ENCODE measurements at places on chromosomes 6 and 20. TPM values are rescaled to one million over a fixed set of nuclear protein-coding genes. Genes with fewer than 3 reads are reported as not detected.
A peak's percentile ranks its signal among the peaks of the same experiment; 100 is the strongest.

DNA sequence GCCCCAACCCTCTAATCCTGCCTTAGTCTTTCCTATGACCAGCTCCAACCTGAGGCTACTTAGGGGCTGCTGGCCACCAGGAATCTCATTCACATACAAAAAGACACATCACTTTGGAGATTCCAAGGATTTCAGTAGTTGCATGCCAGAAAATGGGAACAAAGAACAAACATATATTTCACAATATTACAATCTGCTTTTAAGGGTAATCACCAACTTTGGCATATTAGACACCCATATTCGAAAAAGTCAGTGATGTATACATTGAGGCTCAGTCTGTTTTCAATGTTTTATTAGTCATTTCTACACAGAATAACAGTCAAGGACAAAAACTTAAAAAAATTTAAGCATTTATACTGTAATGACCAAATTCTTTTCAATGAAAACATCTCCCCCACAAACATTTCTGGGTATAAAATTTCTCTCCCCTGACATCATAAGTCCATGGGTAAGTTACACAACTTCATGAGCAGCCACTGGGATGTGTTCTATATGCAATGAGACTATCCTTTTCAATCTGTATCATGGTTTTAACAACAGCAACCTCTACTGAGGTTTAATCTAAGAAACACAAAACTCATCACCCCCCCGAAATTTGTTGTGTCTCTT, 103.5 kb downstream of the MAP7 start:
- no peaks in the 10 kb centered on the region for H3K4me1 ChIP-seq
- no peak for DNase-seq
- no peak overlapping the region for H3K4me3 ChIP-seq
- no peaks in the 10 kb centered on the region for H3K27me3 ChIP-seq
- H3K36me3 ChIP-seq: no peaks in the 10 kb centered on the region

Gene CST3
- 465 TPM for polyA plus RNA-seq

Gene TRIM10
- polyA plus RNA-seq: 0.16 TPM

DNA sequence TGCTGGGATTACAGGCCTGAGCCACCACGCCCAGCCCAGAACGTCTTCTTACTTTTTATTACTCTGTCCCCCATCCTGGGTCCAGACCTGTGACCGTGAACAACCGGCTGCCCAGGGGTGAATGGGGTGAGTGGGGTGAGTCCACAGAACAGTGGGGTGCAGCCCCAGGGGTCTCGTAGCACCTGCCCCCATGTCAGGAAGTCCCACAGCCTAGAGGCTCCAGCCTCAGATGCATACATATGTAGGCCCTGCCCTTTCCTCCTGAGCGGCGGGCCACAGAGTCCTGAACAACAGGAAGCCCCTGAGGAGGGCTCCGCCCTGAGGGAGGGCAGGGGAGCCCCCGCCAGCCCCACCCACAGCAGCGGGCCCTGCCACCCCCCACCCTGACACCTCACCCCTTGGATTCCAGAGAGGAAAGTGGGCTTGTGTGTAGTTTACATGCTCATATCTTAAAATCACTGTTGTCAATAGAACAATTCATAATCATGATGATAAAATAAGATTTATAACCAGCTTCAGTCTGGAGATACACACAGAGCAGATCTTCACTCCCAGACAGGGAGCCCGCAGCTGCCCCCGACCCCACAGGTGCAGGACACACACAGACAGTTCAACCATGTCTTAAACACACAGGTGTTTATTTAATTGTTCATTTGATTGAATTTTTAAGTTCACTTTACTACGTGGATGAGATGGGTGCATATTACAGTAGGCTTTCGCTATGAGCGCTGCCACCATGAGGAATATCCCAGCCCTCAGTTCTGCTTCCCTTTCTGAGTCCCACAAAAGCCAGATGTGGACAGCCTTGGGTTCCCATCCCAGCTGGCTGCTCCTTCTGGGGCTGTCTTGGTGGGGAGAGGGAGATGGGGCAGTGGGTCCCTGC, 12.4 kb upstream of the GMEB2 start:
- no peaks in the 10 kb centered on the region for H3K27me3 ChIP-seq
- peaks cover 10% of the 10 kb centered on the region for H3K36me3 ChIP-seq
- peaks cover 78% of the 10 kb centered on the region for H3K4me1 ChIP-seq
- peak overlapping the region; percentile 96 for H3K27ac ChIP-seq
- peak overlapping the region; percentile 40 for H3K4me3 ChIP-seq

DNA sequence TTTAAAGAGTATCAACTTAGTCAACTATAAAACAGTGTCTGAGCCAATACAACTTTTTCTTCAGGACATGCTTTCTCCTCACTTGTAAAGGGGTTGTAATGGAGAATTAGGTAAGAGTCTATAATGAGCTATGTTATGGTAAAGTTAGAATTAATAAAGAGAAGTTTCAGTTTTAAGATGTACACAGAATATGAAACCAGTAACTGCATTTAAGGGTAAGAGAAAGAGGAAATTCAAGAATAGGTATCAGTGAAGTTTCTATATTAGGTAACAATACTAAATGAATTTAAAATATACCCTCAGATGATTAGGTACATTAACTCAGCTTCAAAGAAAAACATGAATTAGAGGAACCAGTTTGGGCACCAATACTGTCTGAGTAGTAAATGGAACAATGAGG, 1444.3 kb upstream of the ADGRB3 start:
- no peak for DNase-seq
- no peaks in the 10 kb centered on the region for H3K4me1 ChIP-seq
- H3K4me3 ChIP-seq: no peak overlapping the region

DNA sequence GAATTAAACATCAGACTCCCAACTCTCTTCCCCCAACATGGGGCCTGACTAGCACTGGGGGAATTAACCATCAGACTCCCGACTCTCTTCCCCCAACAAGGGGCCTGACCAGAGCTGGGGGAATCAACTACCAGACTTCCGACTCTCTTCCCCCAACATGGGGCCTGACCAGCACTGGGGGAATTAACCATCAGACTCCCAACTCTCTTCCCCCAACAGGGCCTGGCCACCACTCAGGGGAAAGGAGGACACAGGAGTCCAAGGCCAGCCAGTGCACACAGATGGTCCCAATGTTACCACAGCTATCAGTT, 13.1 kb downstream of the CST7 start:
- H3K4me3 ChIP-seq: no peak overlapping the region
- no peak for DNase-seq

GRCh38 chr6:4983322-4983721, 20.5 kb downstream of the RPP40 start:
- no peaks in the 10 kb centered on the region for H3K36me3 ChIP-seq
- no peaks in the 10 kb centered on the region for H3K27me3 ChIP-seq
- H3K4me1 ChIP-seq: peaks cover 4% of the 10 kb centered on the region
- no peak overlapping the region for H3K4me3 ChIP-seq

Gene SERPINB1
- polyA plus RNA-seq: 120 TPM

Gene C2
- 10.3 TPM for polyA plus RNA-seq

GRCh38 chr6:154763650-154764049, 30.4 kb downstream of the SCAF8 start:
- H3K27me3 ChIP-seq: no peaks in the 10 kb centered on the region
- H3K4me1 ChIP-seq: peaks cover 2% of the 10 kb centered on the region
- DNase-seq: no peak
- no peak overlapping the region for H3K4me3 ChIP-seq

DNA sequence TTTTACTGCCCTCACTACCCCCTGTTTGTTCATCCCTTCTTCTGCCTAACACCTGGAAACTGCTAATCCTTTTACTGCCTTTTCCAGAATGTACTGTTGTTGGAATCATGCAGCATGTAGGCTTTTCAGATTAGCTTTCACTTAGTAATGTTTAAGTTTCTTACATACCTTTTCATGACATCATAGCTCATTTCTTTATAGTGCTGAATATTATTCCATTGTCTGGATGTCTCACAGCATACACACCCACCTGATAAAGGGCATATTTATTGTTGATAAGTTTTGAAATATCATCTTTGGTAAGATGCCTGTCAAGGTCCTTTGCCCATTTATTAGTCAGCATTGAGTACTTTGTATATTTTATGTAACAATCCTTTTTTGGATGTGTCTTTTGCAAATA, 588.2 kb upstream of the NRSN1 start:
- H3K4me1 ChIP-seq: no peaks in the 10 kb centered on the region
- no peaks in the 10 kb centered on the region for H3K27me3 ChIP-seq
- DNase-seq: no peak
- no peak overlapping the region for H3K27ac ChIP-seq
- no peak overlapping the region for H3K4me3 ChIP-seq

Gene NKAPL
- polyA plus RNA-seq: 1.5 TPM

- DNase-seq: no peak
- peaks cover 39% of the 10 kb centered on the region for H3K27me3 ChIP-seq
- H3K4me1 ChIP-seq: peaks cover 9% of the 10 kb centered on the region
- peak within 1 kb of the TSS; percentile 64 for H3K4me3 ChIP-seq
- H3K27ac ChIP-seq: no peak within 1 kb of the TSS
Observed at GRCh38 chr6:104956731-104957294, at the start of gene LIN28B. LIN28B (plus strand) TSS chr6:104957107; CDS start chr6:104957251, 144 bp downstream.

GRCh38 chr6:151699719-151700118, 107.8 kb upstream of the ESR1 start:
- no peaks in the 10 kb centered on the region for H3K4me1 ChIP-seq
- H3K27me3 ChIP-seq: no peaks in the 10 kb centered on the region
- no peak for DNase-seq
- no peaks in the 10 kb centered on the region for H3K36me3 ChIP-seq
- no peak overlapping the region for H3K27ac ChIP-seq
- H3K4me3 ChIP-seq: no peak overlapping the region

DNA sequence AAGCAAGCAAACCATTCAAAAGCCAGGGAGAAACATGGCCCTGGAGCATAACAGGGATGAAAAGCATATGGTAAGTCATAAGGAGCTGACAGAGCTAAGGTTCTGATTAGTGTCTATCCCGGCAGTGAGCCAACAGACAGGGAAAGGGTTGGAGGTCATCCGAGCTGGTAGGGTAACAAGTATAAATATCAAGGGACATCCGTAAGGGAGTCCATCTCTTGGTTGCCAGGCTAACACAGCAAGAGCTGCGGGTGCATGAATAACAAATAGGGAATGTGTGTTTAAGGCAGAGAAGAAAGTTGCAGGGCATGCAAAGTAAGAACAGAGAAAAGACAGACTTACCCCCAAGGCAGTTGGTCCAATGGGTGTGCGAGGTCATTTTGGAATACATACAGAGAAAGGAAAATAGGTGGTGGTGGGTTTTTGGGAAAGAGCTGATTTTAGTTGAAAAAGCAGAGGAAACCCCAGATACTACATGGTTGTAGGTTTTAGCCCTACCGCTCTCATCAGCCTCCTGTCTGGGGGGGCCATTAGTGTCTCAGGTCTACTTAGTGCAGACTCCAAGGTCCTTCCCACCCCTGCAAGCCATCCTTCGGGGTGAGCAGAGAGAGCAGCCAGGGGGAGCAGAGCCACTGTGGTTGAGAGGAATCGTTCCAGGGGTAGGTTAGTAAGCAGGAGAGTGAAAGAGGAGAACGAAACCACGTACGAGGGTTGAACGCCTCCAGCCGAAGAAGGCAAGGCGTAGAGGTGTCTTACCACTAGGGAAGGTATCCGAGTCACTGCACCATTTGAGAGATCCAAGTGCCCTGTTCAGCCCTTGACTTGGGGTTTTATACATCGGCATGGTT, at the start of gene ERVFRD-1:
ERVFRD-1 (minus strand) TSS at position 805 of the 848 bp plus-strand sequence. CDS start 6,415 bp downstream, outside the sequence.
- DNase-seq: peak; percentile 49
- H3K4me3 ChIP-seq: peak within 1 kb of the TSS; percentile 29
- H3K27ac ChIP-seq: peak within 1 kb of the TSS; percentile 71
- H3K27me3 ChIP-seq: no peaks in the 10 kb centered on the region
- H3K36me3 ChIP-seq: no peaks in the 10 kb centered on the region

DNA sequence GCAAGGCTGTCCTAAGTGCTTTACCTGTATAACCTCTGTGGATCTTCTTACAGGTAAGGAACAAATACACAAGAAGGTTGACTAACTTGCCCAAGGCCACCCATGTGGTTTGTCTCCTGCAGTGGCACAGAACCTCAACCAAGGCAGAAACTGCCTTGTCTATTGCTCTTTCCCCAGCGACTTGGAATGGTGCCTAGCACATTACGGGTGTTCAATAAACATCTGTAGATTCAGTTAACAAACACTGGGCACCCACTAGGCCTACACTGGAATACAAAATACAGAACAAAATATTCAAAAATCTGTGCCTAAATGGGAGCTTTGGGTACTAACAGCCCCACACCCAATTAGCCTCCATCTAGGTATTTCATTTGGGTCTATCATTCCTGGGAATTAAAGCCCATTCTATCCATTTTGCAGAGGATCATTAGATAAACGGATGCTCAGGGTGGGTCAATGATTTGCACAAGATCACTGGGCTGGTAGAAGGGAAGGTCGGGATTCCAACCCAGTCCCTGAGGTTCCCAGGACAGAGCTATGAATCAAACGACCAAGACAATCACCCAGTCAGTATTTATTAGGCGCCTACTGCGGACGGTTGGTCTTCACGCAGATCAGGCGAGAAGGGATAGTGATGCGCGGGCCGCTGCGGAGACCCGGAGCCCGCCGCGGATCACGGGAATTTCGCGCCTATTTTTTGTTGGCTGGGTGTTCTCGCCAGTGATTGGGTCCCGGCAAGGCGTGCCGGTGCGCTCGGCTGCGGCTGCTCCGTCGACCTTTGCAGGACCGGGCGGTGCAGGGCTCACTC, at the start of gene STK35:
STK35 (plus strand) TSS at position 771 of the 808 bp plus-strand sequence. CDS start 55 bp downstream, outside the sequence.
- H3K27me3 ChIP-seq: no peaks in the 10 kb centered on the region
- H3K27ac ChIP-seq: peak within 1 kb of the TSS; percentile 99
- DNase-seq: no peak
- peak within 1 kb of the TSS; percentile 87 for H3K4me3 ChIP-seq
- peaks cover 7% of the 10 kb centered on the region for H3K36me3 ChIP-seq

DNA sequence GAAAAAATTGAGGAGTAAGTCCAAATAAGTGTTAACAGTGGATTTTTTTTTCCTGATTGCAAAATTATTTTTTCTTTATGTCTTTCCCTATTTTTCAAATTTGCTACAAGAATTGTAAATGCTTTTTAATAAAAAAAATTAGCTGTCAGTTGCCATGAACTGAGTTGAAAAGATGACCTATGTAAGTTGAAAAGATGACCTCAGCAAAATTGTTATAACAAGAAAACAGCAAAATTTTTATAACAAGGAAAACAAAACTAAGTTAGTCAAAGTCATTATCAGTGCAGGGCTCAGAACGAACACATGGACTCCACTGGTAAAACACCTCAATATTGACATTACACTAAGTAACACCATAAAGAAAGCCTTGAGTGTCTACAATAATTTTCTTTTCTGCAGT, 207.0 kb upstream of the HDDC2 start:
- H3K27ac ChIP-seq: no peak overlapping the region
- no peaks in the 10 kb centered on the region for H3K4me1 ChIP-seq
- H3K27me3 ChIP-seq: no peaks in the 10 kb centered on the region
- no peaks in the 10 kb centered on the region for H3K36me3 ChIP-seq
